ENCODE measurements at places on chromosomes 5 and 9.

- peak; percentile 15 for DNase-seq
Observed at GRCh38 chr9:132572921-132573320, 9.5 kb upstream of the BARHL1 start.

- DNase-seq, result peak; percentile 95
Observed at GRCh38 chr9:131733541-131734061, 6.3 kb downstream of the RAPGEF1 start.

DNA sequence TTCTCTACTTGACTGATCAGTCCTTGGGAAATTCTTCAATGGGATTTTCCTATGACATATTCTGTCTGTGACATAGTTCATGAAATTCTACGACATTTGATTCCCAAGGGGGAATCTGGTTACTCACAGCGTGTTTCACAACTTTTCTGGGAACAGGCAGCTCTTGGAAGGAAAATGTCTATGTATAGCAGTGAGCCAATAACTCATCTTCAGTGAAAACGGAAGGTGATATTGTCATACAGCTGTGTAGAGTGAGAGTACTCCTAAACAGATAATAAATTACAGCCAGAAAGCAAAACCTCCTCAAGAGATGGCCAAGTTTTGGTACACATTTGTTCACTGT lies 91.4 kb downstream of the C9orf152 start:
- peak; percentile 98 for DNase-seq

GRCh38 chr9:81035171-81035570 lies 654.2 kb downstream of the TLE1 start:
- peak; percentile 55 for DNase-seq

DNA sequence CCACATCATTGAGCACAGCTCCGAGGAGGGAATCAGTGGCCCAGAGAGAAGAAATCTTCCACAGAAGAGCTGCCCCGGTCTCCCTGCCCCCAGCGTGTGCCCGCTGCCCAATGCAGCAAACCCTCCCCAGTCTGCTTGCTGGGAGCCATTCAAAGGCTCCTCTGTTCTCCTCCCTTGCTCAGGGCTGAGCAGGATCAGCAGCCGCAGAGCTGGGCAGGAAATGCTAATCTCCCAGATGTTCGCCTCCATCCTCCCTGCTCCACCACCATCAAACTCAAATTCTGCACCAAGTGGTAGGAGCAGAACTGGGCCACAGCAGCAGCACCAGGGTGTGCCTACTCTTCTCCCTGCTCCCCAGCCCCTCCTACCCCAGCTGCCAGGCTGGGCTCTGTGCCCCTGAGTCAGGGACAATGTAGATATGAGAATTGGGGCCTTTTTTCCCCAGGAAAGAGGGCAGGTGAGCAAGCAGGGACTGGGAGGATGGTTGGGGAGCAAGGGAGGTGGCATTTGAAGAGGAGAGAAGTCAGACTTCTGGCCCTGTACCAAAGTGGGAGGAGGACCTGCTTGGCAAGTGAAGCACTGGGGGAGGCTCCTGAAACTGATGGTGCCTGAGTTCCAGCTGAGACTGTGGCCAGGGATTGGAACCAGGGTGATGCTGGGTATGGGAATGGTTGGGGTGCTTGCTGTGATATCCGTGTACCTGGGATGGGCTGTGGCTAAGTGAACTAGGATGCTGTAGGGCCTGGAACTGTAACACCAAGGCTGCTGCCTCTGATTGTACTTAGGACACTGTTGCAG lies 1.9 kb upstream of the PCDH1 start:
- no peak for DNase-seq

DNA sequence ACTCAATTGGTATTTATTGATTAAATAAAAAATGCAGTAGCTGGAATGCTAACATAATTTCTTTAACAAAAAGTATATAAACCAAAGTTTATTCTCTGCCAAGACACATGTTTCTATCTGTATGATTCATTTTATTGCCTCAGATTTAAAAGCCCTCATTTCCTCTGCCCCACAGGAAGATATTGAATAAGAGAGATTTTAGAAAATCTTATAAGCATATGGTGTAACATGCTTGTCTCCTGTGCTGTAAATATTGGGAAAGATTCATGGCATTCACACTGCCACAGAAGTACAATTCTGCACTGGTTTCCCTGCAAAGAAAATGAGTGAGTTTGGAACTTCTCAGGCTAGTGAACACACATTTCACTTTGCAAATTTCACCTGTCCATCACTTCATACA lies 134.9 kb upstream of the FBXL7 start:
- DNase-seq, result peak; percentile 74

- DNase-seq, result no peak
Observed at GRCh38 chr5:57725658-57726504, 243.3 kb upstream of the ACTBL2 start.
